ENCODE measurements at places on chromosomes 4 and X.

DNA sequence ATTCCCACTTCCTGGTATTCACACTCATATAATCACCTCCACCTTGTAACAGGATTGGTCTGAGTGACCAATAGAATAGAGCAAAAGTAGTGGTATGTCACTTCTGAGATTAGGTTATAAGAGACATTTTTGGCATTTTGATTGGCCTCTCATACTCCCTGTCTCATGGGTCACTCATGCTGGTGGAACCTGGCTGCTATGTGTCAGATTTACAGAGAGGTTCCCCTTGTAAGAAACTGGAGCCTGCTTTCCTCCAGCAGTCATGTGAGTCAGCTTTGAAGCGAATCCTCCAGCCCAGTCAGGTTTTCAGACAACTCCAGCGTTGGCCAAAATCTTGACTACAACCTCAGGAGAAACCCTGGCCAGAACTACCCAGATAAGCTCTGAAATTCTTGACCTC lies 2.6 kb upstream of the OTUD4 start:
- H3K27ac ChIP-seq: no peak overlapping the region
- peaks cover 15% of the 10 kb centered on the region for H3K36me3 ChIP-seq
- no peak overlapping the region for H3K4me3 ChIP-seq
- H3K4me1 ChIP-seq: peaks cover 13% of the 10 kb centered on the region
- ATAC-seq: no peak
- no peaks in the 10 kb centered on the region for H3K27me3 ChIP-seq

DNA sequence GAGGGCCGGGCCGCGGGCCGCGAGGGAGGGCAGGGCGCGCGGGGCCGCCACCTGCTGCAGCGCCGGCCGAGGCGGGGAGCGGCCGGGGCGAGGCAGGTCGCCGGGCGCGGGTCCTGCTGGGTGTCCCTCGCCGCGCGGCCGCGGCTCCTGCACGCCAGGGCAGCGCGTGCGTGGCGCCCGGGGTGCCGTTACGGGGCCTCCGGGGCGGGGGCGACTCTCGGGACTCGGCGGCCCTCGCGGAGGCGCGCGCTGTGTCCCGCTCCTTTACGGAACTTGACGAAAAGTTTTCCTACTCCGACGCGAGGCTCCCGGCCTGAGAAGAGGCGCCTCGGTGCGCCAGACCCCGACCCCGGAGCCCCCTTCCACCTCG lies 329 bp downstream of the TBC1D14 start:
- H3K36me3 ChIP-seq: peaks cover 13% of the 10 kb centered on the region
- peak overlapping the region; percentile 95 for H3K4me3 ChIP-seq
- H3K27me3 ChIP-seq: no peaks in the 10 kb centered on the region

- ATAC-seq: no peak
- peaks cover 84% of the 10 kb centered on the region for H3K36me3 ChIP-seq
- H3K27ac ChIP-seq: no peak overlapping the region
- no peak overlapping the region for H3K4me3 ChIP-seq
- no peaks in the 10 kb centered on the region for H3K27me3 ChIP-seq
Observed at GRCh38 chr4:36164900-36165630, 79.2 kb downstream of the ARAP2 start.

DNA sequence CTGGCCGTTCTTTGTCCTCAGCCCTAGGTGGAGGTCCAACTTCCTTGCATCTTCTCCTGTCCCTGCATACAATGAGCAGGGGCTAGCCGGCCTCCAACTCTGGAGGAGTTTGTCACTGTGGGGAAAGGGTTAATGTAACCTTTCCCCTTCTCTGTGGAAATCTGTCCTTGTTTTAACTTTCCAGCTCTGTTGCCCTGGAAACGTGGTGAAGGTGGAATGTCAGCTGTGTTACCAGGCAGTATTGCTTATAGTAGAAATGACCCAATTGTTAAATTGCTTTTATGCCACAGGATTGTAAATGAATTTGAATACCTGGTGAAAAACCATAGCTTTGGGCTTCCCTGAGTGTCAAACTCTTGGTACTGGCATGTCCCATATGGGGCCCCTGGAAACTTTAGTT lies 131.6 kb upstream of the SCML1 start:
- no peak overlapping the region for H3K4me3 ChIP-seq
- H3K36me3 ChIP-seq: no peaks in the 10 kb centered on the region
- ATAC-seq: no peak
- no peaks in the 10 kb centered on the region for H3K4me1 ChIP-seq

- no peaks in the 10 kb centered on the region for H3K4me1 ChIP-seq
- H3K36me3 ChIP-seq: no peaks in the 10 kb centered on the region
- H3K27ac ChIP-seq: no peak overlapping the region
Observed at GRCh38 chr4:958314-958665, 15.1 kb downstream of the DGKQ start.

GRCh38 chrX:56765811-56766553 lies 36.9 kb downstream of the NBDY start:
- peak overlapping the region; percentile 93 for H3K27ac ChIP-seq
- H3K4me3 ChIP-seq: peak overlapping the region; percentile 88
- peaks cover 37% of the 10 kb centered on the region for H3K4me1 ChIP-seq
- no peaks in the 10 kb centered on the region for H3K27me3 ChIP-seq
- peaks cover 19% of the 10 kb centered on the region for H3K36me3 ChIP-seq
- no peak for ATAC-seq

- H3K27ac ChIP-seq: peak overlapping the region; percentile 82
- peaks cover 10% of the 10 kb centered on the region for H3K4me1 ChIP-seq
- H3K36me3 ChIP-seq: no peaks in the 10 kb centered on the region
Observed at GRCh38 chr4:151407466-151408379, 1.3 kb upstream of the FHIP1A start.

- H3K4me1 ChIP-seq: no peaks in the 10 kb centered on the region
- H3K4me3 ChIP-seq: no peak overlapping the region
- ATAC-seq: no peak
- no peak overlapping the region for H3K27ac ChIP-seq
Observed at GRCh38 chr4:41204400-41204978, 9.9 kb downstream of the APBB2 start.

GRCh38 chr4:4457803-4458553 lies 71.1 kb downstream of the NSG1 start:
- peaks cover 56% of the 10 kb centered on the region for H3K36me3 ChIP-seq
- H3K27ac ChIP-seq: peak overlapping the region; percentile 16

- peaks cover 44% of the 10 kb centered on the region for H3K4me1 ChIP-seq
- H3K4me3 ChIP-seq: peak overlapping the region; percentile 37
- ATAC-seq: peak; percentile 68
- peaks cover 10% of the 10 kb centered on the region for H3K36me3 ChIP-seq
- H3K27me3 ChIP-seq: no peaks in the 10 kb centered on the region
- peak overlapping the region; percentile 78 for H3K27ac ChIP-seq
Observed at GRCh38 chr4:148052448-148052847, 320.6 kb downstream of the ARHGAP10 start.

DNA sequence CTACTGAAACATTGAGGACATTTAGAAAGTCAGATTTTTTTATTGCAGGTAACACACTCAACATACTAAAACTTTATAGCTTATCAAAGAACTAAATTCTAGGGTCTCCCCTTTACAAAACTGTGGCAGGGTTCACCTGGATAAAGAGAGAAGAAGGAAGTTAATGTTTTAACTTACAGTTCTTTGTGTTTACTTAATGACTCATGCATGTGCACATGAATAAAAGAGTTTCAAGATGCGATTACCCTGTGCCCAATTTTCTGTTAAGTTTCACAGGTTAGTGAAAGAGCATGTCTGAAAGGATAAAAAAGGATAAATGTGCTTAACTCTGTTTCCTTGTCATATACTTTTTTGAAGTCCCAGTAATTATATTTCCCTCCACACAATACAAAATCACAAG lies 16.8 kb downstream of the DCAF8L1 start:
- no peak for ATAC-seq
- H3K4me1 ChIP-seq: no peaks in the 10 kb centered on the region
- no peaks in the 10 kb centered on the region for H3K36me3 ChIP-seq
- no peaks in the 10 kb centered on the region for H3K27me3 ChIP-seq

DNA sequence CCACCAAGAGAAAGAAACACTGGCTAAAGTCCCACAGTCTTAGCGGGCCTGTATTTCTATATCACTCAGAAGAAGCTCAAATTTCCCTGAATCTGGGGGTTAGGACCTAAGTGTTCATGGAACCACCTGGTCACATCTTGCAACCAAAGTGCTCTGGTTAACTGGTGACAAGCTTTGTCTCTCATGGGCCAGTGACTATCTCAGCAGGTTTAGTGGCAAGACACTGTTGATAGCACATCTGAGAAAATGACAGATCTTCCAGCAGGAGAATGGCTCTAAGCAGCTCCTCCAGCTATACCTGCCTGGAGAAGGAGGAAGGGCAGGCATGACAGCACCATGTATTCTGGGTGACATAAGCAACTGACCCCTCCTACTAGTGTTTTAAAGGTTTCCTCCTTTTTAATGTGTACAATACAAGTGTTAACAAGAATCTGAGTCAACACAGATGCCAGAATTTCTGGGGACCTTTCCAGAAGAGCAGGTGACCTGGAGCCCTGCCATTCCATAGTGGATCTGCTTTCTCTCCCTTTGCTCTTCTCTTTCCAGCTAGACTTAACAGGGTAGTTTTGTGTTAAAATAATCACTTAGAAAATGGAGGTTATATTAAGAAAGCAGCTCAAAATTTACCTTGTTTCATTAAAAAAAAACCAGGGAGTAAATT lies 17.3 kb upstream of the QRFPR start:
- ATAC-seq: no peak
- H3K4me1 ChIP-seq: no peaks in the 10 kb centered on the region
- H3K4me3 ChIP-seq: no peak overlapping the region
- no peak overlapping the region for H3K27ac ChIP-seq

GRCh38 chr4:40991908-40992307 lies 222.4 kb downstream of the APBB2 start:
- ATAC-seq: no peak
- H3K27ac ChIP-seq: no peak overlapping the region
- H3K36me3 ChIP-seq: no peaks in the 10 kb centered on the region
- H3K4me1 ChIP-seq: no peaks in the 10 kb centered on the region
- H3K4me3 ChIP-seq: no peak overlapping the region
- peaks cover 5% of the 10 kb centered on the region for H3K27me3 ChIP-seq

DNA sequence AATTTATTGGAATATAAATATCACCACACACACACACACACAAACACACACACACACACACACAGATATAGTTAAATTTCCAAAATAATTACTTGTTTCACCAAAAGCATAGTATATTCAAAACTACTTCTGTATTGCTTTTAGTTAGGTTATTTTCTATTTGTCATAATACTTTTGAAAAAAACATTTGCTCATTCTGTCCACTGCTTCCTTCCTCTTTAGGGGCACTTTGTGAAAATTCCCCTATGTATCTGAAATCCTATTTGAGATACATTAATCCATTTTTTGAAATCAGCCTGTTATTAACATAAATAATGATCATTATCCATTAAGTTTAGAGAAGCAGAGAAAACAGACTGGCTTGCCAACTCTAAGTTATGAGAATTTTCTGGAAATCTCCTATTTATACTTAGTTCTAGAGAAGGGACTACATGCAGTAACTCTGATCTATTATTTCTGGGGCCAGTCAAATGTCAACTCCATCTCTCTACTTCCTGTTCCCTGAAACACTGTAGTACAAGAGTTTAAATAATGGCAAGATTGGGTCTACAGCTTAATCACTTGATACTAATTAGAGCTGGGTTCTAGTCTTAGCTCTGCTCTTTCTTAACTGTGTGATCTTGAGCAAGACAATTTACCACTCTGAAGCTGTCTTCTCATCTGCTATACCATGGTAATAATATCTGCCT lies 54.4 kb upstream of the GPR174 start:
- no peak for ATAC-seq
- peaks cover 17% of the 10 kb centered on the region for H3K4me1 ChIP-seq
- H3K27me3 ChIP-seq: no peaks in the 10 kb centered on the region
- no peaks in the 10 kb centered on the region for H3K36me3 ChIP-seq

DNA sequence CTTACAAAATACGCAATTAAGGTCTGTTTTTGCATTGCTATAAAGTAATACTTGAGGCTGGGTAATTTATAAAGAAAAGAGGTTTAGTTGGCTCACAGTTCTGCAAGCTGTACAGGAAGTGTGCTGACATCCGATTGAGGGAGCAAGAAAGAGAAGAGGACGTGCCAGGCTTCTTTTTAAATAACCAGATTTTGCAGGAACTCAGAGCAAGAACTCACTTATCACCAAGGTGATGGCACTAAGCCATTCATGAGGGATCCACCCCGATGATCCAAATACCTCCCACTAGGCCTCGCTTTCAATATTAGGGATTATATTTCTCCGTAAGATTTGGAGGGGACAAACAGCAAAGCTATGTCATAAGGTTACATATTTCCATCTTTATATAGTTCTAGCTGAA lies 456.7 kb downstream of the GLUD2 start:
- no peak for ATAC-seq
- no peaks in the 10 kb centered on the region for H3K36me3 ChIP-seq
- H3K4me1 ChIP-seq: no peaks in the 10 kb centered on the region
- no peak overlapping the region for H3K27ac ChIP-seq

DNA sequence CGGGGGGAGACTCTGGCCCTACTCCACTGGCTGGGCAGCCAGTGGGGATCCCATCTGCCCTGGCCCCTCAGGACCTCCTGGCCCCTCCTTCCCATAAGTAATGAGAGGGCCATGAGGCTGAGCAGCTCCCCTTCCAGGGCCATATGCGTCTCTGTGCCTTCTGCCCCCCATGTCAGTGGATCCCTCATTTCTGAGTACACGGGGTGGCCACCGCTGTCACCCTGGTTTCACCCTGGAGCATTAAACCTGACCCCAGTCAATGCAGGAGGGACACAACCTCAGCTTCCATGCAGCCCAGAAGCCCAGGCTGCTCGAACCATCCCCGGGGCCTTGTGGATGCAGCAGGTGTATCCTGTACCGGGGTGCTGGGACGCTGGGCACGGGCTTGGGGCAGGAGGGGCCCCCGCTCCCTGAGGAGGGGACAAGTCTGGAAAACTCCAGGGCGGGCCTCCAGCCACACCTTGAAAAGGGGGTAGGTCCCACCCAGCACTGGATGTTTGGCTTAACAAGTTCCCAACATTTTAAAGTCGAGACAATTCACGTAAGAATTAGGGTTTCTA lies 24.2 kb downstream of the ATP5ME start:
- no peaks in the 10 kb centered on the region for H3K36me3 ChIP-seq
- no peak overlapping the region for H3K4me3 ChIP-seq
- no peaks in the 10 kb centered on the region for H3K4me1 ChIP-seq
- no peak for ATAC-seq
